RWPE2 (cell line): ENCODE measurements at places on chromosomes 13 and 19.
A peak's percentile ranks its signal among the peaks of the same experiment; 100 is the strongest.

DNA sequence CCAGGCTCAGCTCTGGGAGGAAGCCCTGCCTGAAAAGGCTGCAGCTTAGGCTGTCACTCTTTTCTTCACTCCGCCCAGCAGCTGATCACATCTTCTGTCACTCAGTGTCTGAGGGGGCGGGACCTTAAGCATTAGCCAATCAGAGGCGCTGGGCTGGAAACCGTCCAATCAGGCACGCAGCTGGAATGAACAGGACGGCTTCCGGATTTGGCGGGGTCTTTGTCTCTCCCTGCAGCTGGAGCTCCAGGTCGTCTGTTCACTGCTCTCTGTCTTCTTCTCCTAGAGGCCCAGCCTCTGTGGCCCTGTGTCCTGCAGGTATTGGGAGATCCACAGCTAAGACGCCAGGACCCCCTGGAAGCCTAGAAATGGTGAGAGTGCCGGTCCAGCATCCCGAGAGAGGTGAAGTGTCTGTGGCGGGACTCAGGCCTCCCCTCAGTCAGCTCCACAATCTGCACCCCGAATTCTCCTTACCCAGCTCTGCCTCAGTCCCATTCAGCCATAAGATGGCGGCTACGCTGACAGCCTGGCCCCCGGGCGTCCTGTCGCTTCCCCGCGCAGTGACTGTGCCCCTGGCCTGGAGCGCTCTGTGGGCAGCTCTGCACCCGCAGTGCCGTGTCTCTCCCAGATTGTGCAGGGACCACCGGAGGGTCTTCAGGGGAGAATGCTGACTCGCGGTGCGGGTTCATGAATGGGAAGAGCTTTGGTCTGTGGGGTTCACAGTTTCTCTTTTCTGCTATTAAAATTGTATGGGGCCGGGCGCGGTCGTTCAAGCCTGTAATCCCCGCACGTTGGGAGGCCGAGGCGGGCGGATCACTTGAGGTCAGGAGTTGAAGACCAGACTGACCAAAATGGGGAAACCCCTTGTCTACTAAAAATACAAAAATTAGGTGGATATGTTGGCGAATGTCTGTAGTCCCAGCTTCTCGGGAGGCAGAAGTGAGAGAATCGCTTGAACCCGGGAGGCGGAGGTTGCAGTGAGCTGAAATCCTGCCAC lies at the start of gene ZNF66:
TSS of gene ZNF66 (plus strand) at position 222 of the 994 bp plus-strand sequence. CDS start at position 366, 144 bp downstream.
- peak; percentile 74 for DNase-seq

DNA sequence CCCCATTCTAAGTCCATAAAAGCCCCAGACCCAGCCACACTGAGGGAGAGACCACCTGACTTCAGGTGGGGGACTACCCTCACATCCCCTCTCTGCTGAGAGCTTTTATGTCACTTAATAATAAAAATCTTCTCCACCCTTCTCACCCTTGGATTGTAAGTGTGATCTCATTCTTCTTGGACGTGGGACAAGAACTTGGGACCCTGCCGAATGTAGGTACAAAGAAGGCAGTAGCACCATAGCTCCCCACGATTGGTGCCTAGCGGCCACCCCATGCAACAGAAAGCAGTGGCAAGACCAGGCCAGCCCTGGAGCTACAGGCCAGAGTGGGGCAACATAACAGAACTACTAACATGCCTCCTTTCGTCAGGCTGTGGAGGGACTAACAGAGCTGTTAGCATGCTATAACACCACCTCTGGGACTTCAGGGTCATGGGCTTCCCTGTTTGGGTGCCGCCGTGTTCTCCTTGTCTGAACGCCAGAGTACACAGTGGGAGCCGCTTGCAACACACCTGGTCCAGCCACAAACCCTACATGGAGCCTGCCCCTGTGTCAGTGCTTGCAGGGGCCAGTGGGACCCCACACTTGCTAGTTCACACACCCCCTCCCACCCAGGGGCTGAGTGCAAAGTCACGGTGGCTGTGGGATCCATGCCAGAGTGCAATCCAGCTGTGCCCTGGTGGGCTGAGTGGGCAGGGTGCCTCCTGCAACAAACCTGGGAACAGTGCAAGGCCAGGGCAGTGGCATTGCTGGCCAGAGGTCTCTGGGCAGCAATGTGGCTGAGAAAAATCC lies 5.2 kb upstream of the FBXO17 start:
- DNase-seq: no peak

GRCh38 chr19:8158411-8159074 lies 9.2 kb upstream of the FBN3 start:
- no peak for DNase-seq

GRCh38 chr13:74000876-74001275 lies 133.3 kb downstream of the KLF12 start:
- DNase-seq: no peak

GRCh38 chr13:91459485-91459884 lies 61.1 kb downstream of the GPC5 start:
- no peak for DNase-seq

DNA sequence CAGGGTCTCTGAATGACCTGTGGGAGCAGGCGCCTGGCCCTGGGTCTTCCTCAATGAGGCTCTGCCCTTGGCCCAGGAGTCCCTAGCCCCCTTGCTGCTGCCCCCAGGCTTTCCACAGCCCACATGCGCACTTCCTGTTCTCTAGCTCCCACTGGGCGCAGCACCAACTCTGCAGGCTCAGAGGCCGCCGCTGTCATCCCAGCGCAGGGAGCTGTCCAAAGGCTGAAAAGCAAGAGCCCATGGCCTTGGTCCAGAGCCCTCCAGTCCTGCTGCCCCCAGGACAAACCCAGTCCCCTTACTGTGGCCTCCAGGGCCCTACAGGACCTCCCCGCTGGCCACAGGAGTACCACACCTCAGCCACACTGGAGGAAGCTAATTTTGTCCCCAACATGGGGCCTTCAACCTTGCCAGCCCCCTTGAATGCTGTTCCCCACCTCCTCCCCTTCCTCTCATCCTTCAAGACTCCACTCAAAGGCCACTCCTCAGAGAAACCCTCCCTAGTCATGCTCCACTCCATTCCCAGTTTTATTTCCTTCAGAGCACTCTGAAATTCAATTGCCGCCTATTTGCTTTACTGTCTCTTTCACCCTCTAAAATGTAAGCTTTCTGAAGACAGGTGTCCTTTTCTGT lies 8.0 kb upstream of the POU2F2 start:
- no peak for DNase-seq

DNA sequence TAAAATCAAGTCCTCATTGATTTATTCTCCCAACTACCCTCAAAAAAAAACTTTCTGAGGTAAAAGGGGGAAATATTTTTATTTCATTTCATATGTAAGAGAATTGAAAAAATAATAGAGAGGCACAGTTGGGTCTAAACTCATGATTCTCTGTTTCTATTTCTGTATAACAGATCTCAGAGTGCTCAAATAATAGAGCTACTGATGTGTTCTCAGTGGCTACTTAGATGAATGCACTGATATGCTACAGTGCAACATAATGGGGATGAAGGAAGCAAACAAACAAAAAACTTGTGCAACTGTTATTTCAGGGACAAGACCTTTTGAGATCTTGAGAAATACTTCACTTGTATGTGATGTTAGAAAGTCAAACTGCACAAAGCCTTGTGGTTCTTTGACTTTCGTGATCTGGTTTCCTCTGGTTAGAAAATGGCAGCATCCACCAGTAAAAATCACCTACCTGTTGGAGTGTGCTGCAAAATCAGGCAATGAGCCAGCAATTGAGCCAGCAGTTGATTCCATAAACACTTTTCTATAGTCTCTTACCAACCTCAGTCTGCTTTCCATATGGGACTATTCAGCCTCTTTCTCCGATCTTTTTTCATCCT lies 9.7 kb upstream of the DACH1 start:
- DNase-seq: no peak

- no peak for DNase-seq
Measured at GRCh38 chr19:13579388-13580060, 73.2 kb upstream of the CACNA1A start.

DNA sequence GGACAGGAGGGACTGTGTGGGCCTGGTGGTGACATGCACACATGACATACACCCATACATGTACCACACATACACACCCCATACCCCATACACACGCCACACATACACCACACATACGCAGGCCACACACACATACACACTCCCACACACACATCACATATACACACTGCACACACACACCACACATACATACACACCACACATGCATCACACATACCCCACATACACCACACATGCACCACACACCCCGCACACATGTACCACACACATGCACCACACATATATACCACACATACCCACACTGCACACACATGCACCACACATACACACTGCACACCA lies 76.5 kb upstream of the KCTD15 start:
- DNase-seq: no peak

DNA sequence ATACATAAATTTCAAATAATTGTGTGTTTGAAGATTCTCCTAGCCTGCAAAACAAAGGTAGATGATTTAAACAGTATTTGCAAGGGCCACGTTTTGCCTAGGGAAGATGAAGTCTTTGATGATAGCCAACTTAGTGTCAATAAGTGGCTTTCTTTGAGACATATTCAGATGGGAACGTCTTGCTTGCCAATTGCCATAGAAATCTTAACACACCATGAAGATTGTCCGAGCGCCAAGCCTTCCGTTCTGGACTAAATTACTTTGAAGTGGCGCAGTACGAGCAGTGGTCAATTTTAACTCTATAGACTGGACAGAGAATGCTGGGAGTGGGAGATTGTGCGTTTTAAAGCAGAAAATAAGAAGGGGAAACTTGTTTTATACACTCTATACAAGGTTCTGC lies 9.9 kb downstream of the ZIC5 start:
- DNase-seq: no peak

- DNase-seq: no peak
Measured at GRCh38 chr13:30906411-30907051, 460 bp downstream of the MEDAG start.

- DNase-seq: no peak
Measured at GRCh38 chr19:38596057-38596981, 21.4 kb downstream of the MAP4K1 start.

- DNase-seq: no peak
Measured at GRCh38 chr13:35764326-35765015, 288.0 kb upstream of the MAB21L1 start.

DNA sequence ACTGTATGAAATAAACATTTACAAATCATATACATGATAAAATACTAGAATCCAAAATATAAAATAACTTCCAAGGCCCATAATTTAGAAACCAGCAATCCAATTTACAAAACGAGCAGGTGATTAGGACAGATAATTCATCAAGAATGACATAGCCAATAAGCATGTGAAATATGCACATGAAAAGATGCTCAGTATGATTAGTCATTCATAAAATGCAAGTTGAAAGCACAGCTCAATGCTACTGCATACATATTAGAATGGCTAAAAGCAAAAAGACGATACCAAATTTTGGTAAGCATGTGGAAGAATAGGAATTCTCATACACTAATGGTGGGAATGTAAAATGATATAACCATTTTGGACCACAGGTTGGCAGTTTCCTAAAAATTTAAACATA lies 837.2 kb upstream of the MIR17HG start:
- no peak for DNase-seq

DNA sequence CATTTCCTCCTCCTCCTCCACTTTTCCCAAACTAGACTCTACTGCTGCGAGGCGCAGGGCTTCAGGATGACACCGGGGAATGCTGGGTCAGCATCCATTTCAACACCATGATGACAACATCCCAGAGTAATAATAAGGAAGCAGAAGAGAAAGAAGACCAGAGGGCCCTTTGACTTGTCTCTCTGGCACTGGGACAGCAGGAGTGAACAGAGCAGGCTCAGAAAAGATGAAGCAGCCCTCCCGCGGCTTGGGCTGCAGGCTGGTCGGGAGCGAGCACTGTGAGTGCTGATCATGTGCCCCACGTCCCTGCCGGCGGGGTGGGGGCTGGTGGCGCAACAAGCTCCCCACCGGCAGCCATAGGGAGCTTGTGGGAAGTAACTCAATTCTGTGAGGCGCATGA lies 30.5 kb downstream of the RANBP3 start:
- DNase-seq: no peak

DNA sequence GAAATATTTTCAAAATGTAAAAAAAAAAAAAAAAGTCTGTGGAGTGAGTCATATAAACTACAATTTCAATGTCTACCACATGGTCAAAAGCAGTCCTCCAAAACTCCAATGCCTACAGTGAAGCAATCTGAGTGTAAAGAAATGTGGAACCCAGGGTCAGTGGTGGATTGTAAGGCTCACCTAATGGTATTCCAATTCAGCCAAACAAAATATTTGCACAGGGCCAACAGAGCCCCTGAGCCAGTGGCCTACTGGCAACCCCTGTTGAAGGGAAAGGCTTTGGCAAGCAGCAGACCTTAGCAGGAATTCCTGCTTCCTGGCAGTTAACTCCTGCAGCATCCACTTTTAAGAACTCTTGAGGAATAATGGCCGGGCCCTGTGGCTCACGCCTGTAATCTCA lies 3.4 kb downstream of the DNMT1 start:
- DNase-seq: no peak

DNA sequence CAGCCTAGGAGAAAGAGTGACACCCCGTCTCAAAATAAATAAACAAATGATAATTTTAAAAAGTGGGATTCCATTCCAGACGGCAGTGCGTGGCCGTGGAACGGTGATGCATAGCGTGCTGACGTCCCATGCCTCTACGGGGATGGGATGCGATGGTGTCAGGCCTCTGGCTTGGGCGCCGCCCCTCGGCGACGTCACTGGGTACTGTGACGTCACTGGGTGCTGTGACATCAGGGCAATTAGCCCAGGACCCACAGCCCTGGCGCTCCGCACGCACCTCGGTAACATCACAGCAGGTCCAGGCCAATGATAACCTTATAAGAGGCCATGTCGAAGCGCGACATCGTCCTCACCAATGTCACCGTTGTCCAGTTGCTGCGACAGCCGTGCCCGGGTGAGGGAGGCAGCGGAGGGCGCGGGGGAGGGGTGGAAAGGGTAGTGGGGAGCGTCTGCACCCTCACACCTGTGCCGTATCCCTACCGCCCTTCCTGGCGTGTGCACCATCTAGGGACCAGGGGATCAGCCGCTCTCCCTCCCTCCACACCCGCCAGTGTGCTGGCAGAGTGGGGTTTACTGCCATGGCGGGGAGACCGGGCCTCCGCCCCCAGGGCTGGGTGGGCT lies at the start of gene GAPDHS:
TSS of gene GAPDHS (plus strand) at position 256 of the 621 bp plus-strand sequence. CDS start at position 328, 72 bp downstream.
- no peak for DNase-seq

GRCh38 chr19:45467115-45467455 lies 711 bp upstream of the FOSB start:
- no peak for DNase-seq

DNA sequence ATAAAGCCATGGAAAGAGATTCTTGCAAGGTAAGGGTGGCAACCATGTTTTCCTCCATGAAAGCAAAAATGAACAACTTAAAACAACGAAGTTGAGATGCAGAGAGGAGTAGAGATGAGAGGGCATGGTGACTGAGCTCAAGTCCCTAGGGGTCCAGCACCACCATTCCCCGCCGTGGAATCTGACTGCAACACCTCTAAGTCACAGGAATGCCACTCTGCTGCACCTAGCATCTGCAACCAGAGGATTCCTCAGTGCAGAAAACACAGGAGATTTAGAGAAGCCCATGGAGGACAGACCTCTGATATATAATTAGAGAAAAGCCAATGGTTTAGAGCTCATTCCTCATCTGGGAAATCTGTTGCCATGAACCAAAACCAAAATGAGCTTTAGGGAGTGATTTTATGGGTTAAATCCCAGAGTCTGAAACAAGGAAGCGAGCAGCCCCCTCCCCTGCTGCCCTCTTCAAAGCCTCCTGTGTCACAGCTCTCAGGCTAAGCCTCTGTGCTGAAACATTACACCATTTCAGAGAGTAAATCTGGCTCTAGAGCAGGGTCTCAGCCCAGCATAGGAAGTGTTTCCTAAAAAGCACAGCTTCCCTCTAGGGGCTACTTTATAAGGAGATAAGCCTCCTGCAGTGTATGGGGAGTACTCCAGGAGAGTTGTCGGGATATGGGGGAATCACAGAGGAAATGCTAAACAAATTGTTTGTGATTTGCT lies 1043.6 kb downstream of the UQCRFS1 start:
- DNase-seq: no peak
